8988T (cell line): ENCODE measurements at places on chromosomes 3 and 15.

GRCh38 chr15:96296264-96296663, 34.2 kb upstream of the NR2F2 start:
- DNase-seq = no peak

GRCh38 chr3:98754483-98754882, 8.7 kb upstream of the ST3GAL6 start:
- no peak for DNase-seq

- DNase-seq = no peak
These were observed 101.2 kb upstream of the WNT5A start for GRCh38 chr3:55588146-55588765.

DNA sequence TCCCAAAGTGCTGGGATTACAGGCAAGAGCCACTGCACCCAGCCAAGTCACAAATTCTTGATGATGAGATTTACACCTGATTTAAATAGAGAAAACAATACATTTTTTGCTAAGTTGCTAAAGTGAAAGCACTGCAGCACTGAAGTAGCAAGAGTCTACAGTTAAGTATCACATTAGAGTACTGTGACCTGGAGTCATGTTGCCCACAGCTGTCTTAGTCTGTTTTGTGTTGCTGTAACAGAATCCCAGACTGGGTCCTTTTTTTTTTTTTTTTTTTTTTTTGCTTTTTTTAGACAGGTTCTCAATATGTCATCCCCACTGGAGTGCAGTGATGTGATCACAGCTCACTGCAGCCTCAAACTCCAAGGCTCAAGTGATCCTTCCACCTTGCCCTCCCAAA, 23.2 kb upstream of the GNB4 start:
- no peak for DNase-seq

GRCh38 chr3:136008732-136009470, 43.4 kb downstream of the PPP2R3A start:
- DNase-seq = no peak

- no peak for DNase-seq
These were observed 94.6 kb upstream of the HERC1 start for GRCh38 chr15:63928185-63928842.
